ENCODE measurements at places on chromosomes 2 and 18.

- no peak for DNase-seq
Observed at GRCh38 chr2:158464426-158465281, 7.9 kb downstream of the PKP4 start.

DNA sequence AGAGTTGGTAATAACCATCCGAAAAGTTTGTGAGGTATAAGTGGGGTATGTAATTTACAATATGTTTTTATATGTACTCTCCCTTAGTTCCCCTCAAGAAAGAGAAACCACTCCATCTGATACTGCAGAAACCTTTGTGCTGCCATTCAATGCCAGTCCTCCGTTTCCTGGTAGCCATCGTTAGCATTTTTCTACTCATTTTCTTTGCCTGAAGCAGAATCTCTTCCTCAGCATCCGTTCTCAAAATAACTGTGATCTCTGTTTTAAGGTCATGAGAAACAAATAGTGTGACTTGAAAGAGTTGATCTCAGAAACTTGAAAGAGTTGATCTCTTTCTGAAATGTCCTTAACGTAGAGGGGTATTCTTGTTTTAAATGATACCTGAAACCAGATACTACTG lies 996 bp downstream of the PTCD3 start:
- no peak for DNase-seq

DNA sequence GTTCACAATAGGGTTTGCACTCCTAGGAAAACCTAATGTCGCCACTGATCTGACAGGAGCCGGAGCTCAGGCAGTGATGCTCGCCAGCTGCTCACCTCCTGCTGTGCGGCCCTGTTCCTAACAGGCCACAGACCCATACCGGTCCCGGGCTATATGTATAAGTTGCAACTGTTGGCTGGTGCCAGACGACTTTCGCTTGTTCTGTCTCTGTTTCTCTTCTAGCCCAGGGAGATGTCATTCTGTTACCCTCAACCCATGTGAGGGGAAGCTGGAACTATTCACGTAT lies 170.3 kb downstream of the BCL2 start:
- no peak for DNase-seq

DNA sequence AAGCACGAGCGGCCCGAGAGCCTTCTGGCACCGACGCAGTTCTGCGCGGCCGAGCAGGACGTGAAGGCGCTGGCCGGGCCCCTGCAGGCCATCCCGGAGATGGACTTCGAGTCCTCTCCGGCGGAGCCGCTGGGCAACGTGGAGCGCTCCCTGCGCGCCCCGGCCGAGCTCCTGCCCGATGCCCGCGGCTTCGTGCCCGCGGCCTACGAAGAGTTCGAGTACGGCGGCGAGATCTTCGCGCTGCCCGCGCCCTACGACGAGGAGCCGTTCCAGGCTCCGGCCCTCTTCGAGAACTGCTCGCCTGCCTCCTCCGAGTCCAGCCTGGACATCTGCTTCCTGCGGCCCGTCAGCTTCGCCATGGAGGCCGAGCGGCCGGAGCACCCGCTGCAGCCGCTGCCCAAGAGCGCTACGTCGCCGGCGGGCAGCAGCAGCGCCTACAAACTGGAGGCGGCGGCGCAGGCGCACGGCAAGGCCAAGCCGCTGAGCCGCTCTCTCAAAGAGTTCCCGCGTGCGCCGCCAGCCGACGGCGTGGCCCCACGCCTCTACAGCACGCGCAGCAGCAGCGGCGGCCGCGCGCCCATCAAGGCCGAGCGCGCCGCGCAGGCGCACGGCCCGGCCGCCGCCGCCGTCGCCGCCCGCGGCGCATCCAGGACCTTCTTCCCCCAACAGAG lies 70.4 kb downstream of the ARHGEF33 start:
- peak; percentile 20 for DNase-seq

GRCh38 chr2:68765739-68766375 lies 31.2 kb downstream of the ARHGAP25 start:
- no peak for DNase-seq

DNA sequence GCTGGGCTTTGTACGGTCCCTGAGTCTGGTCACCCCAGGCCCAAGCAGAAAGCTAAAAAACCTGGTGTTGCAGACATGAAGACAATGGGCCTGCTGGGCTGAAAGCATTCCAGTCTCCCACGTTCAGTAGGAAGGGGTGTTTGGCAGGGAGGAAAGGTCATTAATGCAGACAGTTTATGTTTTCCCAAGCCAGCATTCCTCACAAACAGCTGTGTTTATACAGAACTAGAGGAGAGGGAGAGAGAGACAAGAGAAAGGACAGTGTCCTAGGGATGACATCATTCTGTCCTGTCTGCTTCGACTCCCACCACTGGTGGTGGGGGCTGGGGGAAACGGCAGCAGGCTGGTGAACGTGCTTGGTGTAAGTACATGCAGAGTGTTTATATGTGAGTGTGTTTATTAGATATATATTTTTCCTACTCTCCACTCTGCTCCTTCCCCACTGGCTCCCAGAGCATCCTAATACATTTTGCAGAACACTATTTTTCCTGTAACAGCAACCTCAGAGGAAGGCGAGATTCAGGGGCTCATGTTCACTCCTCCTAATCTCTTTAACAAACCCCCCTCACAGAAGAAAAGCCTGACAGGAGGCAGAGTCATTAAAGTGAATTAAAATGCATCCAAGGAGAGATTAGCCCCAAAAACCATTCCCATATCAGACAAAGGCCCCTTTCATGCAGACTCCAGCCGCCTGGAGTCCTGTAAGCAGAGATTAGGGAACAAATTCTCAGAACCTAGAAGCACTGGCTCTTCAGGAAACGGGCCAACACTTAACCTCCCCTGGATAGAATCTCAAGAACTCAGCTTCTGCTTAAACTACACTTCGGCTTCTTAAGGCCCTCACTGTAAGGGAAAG lies 380.4 kb downstream of the TNS1 start:
- DNase-seq, result no peak

DNA sequence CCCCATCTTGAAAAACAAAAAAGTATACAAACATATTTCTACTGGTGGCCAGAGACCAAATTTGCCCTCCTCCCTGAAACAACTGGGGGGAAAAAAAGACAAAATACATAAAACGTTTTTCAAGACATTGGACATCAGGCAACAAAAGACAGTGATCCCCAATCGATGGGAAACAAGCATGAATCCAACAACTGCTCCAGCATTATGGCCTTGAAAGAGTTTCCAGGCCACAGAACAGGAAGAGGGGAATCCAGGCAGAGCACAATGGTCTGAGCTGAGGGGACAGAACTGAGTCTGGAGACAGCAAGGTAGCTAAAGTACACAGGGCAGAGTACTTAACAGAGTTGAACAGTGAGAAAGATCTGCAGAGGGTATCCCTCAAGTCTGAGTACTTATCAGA lies 4.4 kb downstream of the CCDC88A start:
- no peak for DNase-seq

GRCh38 chr2:128386066-128386465 lies 67.4 kb upstream of the HS6ST1 start:
- DNase-seq, result no peak

DNA sequence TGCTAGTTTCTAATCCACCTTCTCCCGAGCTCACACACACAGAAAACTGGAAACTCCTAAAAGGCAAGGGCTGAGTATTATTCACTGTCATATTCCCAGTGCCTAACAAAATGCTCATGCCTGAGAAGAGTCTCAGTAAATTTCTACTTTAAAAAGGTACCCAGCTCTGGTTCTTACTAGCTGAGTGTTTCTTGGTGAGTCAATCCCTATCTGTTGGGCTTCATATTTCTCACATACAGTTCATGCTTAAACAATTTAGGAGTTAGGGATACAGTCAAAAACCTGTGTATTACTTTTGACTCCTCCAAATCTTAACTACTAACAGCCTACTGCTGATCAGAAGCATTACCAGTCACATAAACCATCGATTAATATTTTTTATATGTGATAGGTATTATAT lies 204.9 kb downstream of the EN1 start:
- no peak for DNase-seq

DNA sequence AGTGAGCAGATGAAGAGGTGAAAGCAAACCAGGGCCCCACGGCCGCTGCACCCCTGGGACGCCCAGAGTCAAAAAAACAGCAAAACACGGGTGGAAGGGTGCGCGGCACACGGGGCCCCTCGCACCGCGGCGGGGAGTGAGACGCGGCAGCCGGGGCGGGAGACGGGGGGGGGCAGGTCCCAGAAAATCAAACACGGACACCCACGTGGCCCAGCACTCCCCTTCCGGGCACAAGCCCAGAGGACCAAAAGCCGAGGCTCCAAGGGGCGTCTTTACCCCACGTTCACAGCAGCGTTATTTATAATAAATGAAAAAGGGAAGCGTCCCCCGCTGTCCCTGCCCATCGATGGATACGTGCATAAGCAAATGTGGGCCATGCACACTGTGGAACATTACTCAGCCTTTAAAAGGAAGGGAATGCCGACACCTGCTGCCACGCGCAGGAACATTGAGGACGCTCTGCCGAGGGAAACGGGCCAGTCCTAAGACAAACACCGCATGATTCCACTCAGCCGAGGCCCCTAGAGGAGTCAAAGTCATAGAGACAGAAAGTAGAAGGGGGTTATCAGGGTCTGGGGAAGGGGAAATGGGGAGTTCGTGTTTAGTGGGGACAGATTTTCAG lies 677 bp upstream of the COPS9 start:
- no peak for DNase-seq

DNA sequence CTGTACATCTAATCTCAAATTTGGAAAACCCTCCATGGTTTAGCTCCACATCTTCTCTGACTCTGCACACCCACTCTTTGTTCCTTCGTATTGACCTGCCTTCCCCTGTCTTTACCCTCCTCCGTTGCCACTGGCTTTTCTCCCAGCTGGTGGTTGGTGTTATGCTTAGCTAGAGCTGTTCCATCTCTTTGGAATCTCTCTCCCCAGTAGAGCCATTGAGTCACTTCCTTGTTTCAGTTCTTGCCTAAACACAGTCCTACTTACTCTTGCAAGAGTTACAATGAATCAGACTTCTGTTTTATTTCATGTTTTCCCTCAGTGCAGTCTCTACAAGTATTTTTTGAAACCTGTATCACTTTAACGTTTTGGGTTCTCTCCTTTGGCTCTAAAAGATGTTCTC lies 263.9 kb downstream of the LTBP1 start:
- DNase-seq, result no peak

- DNase-seq, result no peak
Observed at GRCh38 chr2:188956961-188957360, 17.2 kb upstream of the COL3A1 start.

- no peak for DNase-seq
Observed at GRCh38 chr2:51170273-51170672, 138.3 kb upstream of the NRXN1 start.

DNA sequence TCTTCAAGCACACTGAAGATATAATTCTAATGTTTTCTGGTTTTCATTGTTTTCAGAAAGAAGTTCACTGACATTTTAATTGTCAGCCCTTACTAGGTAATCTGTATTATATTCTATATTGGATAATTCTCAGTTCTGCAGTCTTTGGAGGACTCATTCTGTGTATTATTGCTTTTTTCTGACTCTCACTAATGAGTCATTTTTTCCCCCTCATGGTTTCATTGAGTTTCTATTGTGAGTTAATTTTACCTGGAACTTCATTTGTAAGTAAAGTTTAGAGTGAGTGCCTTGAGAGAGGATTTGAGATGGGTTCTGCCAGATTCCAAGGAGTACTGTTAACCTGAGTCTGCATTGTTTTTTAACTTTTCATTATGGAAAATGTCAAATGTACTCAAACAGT lies 90.4 kb upstream of the LYPD1 start:
- no peak for DNase-seq

DNA sequence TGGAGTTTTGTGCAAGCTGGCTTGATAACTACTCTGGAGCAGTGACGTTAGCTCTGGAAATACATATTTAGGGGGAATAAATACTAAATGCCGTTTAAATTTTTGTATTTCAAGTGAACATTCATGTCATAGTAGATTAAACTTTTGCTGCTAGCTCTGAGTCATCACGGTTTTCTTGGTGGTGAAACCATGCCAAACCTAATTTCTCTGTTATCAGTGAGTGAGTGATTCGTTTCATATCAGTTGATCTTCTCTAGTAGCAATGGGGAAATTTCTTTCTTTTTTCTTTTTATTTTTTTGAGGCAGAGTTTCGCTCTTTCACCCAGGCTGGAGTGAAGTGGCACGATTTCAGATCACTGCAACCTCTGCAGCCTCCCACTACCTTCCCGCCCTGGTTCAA lies 211.1 kb downstream of the PTPRM start:
- no peak for DNase-seq

DNA sequence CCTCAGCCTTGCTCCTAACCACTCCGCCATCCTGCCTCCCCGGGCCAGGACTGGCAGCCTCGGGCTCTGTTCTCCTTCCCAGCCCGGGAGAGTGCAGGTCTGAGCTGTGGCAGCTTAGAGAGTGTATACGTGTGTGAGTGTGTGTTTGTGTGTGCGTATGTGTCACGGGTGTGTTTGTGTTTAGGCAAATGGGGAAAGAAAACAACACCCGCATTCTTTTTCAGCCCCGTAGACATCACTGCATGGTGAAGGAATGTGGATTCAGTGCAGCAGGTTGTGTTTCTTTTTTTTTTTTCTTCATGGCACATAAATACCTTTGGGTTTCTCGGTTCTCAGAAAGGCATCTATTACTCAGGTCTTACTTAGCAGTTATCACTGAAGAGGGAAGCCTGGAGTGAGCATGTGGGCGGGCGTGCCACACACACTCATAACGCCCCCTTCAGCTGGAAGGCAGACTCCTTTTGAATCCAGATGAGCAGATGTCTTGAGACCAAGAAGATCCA lies 44.2 kb downstream of the GLI2 start:
- DNase-seq, result no peak

- no peak for DNase-seq
Observed at GRCh38 chr2:223815884-223816570, 21.4 kb downstream of the AP1S3 start.

- DNase-seq, result no peak
Observed at GRCh38 chr2:234308813-234309195, 188.1 kb downstream of the ARL4C start.

DNA sequence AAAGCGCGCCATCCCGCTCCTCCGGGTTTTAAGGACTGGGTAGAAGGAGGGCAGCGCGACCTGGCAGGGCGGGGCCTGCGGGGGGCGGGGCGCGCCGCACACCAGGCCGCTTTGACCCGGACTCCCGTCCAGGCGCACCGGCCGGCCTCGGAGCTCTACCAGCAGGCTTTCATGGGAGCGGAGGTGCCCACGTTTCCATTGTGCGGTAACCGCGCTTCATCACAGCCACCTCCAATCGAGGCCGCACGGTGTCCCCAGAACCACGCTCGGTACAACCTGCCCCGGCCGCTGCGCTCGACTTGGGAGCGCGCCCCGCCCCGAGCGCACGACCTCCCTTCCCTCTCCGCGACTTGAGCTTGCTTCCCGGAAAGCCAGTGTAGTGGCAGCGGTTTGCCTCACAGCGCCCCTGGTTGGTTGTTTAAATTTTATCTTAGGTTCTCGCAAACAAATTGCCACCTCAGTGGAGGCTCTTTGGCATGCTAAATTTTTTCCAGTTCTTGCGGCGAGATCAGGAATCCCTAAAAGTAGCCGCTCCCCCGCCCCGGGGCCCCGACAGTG lies 280 bp upstream of the CYP1B1 start:
- DNase-seq, result no peak
